Stimulated activated CD8-positive, alpha-beta memory T cell treated with anti-CD3 and anti-CD28 coated beads, Interleukin-4, amount 100 ng/mL, for 4 hours (primary cell): ENCODE measurements at places on chromosomes 11 and 22.

DNA sequence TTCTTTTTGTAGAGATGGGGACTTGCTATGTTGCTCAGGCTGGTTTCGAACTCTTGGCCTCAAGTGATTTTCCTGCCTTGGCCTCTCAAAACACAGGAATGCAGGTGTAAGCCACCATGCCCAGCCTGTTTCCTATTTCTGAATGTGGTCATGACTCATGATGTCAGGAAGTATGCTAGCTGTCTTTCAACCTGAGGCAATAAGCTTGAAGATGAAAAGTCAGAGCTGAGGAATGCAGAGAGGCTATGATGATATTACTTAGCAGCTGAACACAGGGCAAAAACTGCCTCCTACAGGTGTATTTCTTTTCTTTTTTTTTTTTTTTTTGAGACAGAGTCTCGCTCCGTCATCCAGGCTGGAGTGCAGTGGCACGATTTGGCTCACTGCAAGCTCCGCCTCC, 9.0 kb upstream of the NUCB2 start:
- no peak for DNase-seq

GRCh38 chr11:14409891-14410290, 50.9 kb upstream of the RRAS2 start:
- DNase-seq: no peak

DNA sequence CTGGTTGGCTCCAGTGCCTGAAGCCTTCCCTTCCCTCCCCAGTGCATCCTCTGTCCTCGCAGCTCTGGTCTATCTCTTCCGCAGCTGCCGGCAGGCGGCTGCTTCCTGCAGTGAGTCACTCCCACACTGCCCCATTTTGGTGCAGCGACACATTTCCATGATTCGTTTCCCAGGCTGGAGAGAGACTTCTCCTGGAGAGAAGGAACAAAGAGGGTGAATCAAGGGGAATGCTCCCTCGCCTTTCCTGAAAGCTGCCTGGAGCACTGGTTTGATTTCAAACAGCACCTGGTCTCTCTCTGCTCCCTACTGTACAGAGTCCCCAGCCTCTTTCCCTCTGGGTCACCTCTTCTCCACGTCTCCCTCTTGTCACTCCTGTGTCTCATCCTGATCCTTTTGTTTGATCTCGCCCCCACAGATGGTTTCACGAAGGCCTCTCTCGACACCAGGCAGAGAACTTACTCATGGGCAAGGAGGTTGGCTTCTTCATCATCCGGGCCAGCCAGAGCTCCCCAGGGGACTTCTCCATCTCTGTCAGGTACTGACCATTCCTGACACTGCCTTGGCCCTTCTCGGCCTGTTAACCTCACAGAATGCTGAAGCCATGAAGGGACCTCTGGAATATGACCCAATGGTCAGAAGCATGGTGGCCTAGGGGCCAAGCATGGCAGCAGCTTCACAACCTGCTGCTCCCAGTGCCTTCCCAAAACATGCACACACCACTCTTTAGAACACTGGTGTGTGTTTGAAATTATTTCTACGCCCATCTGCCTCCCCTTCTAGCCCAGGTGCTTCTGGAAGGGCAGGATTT, at the start of gene TMA7B:
Gene TMA7B, plus strand, starts transcription at position 758 of the 808 bp plus-strand sequence. CDS start 3,978 bp downstream, outside the sequence.
- DNase-seq: no peak

DNA sequence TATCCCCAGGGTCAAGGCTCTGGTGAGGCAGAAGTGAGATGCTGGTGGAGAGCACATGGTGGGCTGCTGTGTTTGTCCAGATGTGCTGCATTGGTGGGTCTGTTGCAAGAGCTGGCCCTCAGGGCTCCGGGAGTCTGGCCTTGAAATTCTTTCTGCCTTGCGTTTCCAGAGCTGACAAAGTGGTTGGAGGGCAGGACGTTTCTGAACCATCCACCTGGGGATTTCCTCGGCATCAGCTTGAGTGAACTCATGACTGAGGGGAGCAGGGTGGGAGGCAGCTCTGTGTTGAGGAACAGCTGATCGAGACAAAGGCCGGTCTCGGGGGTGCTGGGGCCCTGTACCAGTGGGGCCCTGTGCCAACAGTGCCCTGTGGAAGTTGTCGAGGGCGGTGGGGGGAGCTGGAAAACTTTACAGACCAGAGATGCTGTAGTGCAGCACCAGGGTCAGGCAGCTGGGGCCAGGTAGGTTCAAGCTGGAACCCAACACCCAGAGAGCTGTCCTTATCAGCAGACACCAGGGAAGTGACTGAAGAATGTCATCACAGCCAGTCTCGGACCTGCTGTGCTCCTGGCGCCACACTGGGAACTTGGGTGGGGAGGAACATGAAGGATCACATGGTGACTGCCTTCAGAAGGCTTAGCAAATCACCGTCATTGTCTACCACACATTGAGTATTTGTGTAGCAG, 4.9 kb downstream of the TSKU start:
- DNase-seq: no peak

DNA sequence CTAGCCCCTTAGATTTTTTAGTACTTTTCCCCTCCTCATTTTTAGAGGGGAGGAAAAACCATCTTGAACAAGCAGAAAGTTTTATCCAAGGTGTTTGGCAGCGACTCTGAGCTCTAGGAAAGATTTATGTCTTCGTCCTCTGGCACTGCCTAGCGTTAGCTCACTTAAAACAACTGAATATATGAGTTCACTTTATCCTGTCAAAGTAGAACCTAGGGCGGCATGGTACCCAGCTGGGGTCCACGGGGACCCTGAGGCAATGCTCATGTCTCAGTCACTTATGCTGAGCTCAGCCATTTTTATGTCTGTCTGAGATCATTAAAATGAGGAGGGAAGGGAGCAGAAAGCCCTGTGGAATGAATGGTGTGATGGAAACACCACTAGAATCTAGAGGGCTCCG, 14.2 kb upstream of the VSIG10L2 start:
- no peak for DNase-seq
